ENCODE measurements at places on chromosomes 12 and 14.

- no peak for DNase-seq
These were observed 367.4 kb downstream of the BTG1 start for GRCh38 chr12:91778091-91778832.

DNA sequence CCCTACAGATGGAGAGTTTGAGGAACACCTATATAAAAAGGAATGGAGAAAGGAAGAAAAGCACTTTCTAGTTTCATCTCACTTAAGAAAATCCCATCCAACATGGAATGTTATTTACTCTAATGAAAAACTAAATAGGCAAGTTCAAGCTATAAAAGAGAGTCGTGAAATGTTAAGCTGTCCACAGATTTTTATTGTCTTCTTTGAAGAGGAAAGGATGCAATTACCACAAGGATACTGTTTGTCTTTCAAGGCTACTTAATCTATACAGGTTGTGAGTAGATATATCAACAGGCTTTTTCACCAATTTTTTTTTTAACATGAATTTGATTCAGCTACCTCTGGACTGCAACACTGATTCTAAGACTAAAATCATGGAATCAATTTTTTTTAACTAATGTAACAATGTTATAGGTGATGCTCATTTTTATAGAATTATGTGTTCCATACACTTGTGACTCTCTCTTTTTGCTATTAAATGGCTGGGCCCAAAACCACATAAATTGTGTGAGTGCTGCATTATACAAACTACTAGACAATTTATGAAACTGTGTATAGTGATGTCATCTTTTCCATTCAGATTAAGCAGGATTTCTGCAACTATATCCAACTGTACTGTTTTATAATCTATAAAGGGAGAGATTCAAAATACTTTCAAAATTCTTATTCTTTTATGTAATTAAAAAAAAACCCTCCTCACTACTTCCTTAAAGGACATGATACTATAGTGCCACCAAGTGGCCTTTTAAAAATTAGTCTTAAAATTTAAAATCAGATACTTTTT lies 26.8 kb upstream of the BMAL2 start:
- no peak for DNase-seq

DNA sequence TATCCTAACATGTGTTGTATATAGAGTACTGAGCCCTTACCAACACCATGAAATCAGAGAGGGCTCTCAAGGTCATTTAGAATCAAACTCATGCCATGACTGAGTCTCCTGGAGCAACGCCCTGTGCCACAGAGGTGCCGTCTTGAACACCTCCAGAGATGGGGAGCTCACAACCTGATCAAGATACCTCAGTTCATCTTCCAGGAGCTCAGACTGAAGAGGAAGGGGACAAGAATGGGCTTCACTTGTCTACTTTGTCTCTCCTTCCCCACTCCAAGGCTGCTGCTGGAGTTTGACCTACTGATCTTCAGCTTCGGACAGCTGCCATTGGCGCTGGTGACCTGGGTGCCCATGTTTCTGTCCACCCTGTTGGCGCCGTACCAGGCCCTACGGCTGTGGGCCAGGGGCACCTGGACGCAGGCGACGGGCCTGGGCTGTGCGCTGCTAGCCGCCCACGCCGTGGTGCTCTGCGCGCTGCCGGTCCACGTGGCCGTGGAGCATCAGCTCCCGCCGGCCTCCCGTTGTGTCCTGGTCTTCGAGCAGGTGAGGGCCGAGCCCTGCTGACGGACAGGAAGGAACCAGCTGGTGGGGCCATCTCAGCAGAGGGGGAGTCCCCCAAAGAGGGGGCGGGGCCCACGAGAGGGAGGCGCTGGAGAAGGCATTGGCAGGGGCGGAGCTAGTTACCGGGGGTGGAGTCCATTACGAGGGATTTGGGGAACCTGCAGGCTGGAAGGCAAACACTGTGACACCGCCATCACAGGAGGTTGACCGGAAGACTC lies 12.0 kb downstream of the SOAT2 start:
- DNase-seq: no peak

DNA sequence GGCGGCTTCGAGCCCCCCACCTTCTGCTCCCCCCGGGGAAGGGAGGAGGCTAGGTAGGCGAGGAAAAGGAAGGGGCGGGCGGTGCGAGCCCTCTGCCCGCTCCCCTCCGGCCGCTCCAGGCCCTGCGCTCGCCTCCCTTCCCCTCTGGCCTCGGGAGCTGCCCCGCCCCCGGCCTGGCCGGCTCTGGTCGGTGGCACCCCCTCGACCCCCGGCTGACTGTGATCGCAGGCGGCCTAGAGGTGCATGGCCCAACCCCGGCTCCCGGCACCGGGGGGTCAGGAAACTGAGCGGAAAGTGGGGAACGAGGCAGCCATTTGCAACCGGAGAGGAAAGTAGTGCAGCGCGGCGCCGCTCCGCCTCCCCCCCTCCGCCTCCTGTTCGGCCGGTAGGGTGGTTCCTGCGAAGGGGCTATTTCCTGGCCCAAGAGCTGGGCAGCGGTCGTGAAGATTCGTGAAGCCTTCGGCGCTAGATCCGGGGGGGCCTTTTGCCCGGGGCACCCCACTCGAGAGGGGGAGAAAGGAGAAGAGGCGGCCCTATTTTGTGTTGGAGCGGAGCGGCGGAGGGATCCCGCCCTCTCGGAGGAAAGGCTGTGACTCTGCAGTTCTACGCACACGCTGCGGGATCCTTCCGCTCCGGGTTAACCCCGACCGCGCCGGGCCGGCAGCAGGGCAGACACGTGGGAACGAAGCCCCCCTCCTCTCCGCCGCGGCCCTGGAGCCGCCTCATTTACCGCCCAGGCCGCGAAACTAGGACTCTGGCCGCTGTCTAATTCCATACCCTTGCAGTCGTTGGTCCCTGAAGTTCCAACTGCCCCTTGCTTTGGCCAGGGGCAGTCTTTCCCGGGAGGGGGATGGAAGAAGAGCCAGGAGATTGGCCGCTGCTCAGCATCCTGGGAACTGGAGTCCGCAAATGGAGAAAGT lies at the start of gene KMT2D:
KMT2D (minus strand) TSS at position 558 of the 920 bp plus-strand sequence. CDS start 5,470 bp downstream, outside the sequence.
- peak; percentile 94 for DNase-seq

DNA sequence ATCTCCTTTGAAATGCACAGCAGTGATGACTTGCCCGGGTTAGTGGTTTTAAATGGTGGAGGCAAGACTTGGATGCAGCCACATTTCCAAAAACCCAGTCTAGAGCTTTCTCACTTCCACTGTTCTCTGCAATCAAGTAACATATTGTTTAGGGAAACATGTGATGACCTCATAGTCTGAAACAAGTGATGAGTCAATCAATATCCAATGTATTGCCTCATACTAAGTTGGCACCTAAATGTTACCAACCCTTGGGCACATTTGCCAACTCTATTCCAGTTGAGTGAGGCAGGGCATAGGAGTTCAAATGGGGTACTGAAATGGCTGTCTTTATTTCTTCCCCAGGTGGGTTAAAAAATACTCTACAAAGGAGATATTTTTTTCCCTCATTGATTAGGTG lies 1105.4 kb downstream of the VRK1 start:
- no peak for DNase-seq

GRCh38 chr14:64294672-64295413 lies 672 bp upstream of the ESR2 start:
- DNase-seq: peak; percentile 88

DNA sequence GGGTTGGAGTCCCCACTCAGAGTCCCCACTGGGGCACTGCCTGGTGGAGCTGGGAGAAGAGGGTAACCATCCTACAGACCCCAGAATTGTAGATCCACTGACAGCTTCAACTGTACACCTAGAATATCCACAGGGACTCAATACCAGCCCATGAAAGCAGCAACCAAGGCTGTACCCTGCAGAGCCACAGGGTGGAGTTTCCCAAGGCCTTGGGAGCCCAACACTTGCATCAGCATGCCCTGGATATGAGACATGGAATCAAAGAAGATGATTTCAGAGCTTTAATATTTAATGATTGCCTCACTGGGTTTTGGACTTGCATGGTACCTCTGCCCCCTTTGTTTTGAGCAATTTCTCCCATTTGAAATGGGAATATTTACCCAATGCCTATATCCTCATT lies 80.4 kb downstream of the RASSF9 start:
- no peak for DNase-seq

GRCh38 chr12:111556676-111557075 lies 42.4 kb downstream of the ATXN2 start:
- DNase-seq: no peak

DNA sequence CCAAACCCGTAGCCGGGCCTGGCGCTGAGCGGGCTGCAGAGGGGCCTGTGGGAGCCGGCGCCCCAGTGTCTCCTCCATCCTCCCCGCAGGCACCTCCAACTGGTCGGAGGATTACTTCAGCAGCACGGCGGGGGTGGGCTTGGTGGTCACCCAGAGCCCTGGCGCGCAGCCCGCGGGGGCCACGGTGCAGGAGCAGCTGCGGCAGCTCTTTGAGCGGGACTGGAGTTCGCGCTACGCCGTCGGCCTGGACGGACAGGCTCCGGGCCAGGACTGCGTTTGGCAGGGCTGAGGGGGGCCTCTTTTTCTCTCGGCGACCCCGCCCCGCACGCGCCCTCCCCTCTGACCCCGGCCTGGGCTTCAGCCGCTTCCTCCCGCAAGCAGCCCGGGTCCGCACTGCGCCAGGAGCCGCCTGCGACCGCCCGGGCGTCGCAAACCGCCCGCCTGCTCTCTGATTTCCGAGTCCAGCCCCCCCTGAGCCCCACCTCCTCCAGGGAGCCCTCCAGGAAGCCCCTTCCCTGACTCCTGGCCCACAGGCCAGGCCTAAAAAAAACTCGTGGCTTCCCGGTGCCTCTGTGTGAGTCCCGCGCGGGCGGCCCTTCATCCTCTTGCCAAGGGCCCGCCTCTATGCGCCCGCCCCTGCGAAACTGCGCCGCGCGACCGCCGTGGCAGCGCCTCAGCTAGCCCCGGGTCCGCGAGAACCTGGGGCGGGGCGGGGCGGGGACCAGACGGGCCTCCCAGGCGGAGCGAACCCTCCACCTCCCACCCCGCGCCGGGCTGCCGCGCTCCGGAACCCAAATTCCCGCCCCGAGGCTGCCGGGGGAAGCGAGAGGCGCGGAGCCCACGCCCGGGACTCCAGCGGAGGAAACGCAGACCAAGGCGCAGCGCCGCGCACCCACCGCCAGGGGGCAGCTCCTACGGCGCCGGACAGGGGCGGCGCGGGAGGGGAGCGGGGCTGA lies 8.3 kb downstream of the PLD4 start:
- DNase-seq: peak; percentile 86

DNA sequence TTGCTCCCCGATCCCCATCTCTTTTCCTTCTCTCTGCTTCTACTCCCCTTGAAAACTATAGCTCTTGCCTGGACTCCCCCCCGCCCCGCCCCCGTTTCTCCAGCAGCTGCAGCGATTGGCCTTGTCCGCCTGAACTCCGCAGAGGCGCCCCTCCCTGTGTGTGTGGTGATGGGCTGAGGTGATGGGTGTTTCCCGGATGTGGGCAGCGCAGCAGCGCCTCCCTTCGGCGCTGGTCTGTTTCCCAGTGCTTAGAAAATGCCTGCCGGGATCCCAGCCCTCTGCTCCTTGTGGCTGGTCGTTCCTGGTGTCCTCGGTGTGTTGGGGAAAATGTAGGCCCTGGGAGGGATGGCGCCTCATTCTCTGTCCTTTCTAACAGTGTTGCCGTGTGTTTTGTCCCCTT lies 43.3 kb downstream of the GALNT8 start:
- DNase-seq: peak; percentile 61

DNA sequence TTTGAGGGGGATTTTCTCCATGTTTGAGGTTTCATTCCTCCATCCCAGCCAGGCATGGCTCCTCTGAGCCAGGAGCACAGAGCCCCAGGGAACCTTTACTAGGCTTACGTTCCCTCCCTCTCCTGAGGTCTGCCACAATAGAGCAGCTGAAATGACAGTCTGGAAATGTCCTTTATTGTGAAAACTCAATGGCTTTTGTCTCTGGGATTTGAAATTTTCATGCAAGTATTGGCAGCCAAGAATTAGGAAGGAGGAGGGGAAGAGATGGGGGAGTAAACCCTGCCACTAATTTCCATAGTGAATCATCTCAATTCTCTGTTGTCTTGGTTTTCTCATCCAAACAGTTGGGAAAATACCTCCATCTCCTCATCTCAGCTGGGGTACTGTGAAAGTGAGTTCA lies 2.6 kb upstream of the PLEKHG3 start:
- DNase-seq: no peak

DNA sequence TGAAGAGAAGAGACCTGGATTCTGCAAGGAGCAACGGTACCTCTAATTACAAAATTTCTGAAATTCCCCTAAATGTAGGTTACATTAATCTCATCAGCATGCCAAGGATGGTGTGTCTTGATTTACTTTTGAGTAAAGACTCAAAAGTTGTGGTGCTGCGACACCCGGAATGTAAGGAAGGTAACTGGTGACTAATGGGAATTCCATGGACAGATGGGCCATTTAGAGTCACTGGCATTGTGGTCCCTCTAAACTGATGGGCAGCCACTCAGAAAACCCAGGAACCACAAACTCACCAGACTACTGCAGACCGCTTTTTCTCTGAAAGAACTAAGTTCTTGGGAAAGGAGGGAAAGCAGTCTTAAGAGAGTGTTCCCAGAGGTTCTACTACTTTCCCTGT lies 32.8 kb downstream of the GRIN2B start:
- no peak for DNase-seq

GRCh38 chr14:77039285-77040058 lies 11.0 kb upstream of the IRF2BPL start:
- DNase-seq: no peak

GRCh38 chr12:101885912-101886561 lies 8.7 kb downstream of the DRAM1 start:
- no peak for DNase-seq

DNA sequence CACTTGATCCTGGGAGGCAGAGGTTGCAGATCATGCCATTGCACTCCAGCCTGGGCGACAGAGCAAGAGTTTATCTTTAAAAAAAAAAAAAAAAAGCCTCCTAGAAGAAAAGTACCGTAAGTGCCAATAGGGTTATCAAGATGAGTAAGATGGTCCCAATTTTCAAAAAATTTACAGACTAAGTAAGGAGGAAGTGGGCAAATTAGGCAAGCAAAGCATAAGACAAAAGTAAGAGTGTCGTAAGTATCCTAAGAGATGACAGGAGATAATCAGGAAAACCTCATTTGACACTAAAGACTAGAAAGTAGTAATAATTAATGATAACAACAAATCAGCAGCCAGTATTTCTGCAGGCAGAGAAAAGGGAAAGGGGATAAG lies 12.2 kb downstream of the PYM1 start:
- DNase-seq: no peak

DNA sequence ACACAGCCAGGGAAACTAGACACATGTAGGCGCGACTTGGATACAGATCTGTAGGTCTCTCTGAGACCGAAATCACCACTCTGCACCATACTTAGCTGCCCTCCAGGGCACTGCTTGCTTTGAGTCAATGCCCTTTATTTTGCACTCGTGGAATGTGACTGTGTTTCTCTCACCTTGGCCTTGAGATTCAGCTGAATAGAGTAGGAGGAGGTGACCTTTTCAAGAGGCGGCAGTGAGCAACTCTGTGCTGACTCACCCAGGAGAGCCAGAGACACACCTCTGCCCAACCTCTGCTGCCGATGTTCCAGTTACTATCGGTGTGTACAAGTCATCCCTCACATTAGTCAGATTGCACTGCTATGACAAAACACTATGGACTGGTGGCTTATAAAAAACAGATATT lies 583.4 kb downstream of the VRK1 start:
- no peak for DNase-seq

- DNase-seq: no peak
These were observed 537.0 kb downstream of the SLC6A15 start for GRCh38 chr12:84375449-84376170.

Measured in WERI-Rb-1 (cell line).